ENCODE measurements at places on chromosomes 6 and 20. TPM values are rescaled to one million over a fixed set of nuclear protein-coding genes. Genes with fewer than 3 reads are reported as not detected.

UBE2C gene
- total RNA-seq, result 1.2 TPM

GNL1 gene
- 189 TPM for total RNA-seq

PGBD1 gene
- 1.0 TPM for total RNA-seq

TRIM10 gene
- total RNA-seq, result not detected

KHDC1L gene
- total RNA-seq, result 0.67 TPM

EEF1A2 gene
- 2.1 TPM for total RNA-seq

FOXA2 gene
- not detected for total RNA-seq

- no peak for DNase-seq
Observed at GRCh38 chr6:70667256-70667710, 400 bp upstream of the SMAP1 start.

DNA sequence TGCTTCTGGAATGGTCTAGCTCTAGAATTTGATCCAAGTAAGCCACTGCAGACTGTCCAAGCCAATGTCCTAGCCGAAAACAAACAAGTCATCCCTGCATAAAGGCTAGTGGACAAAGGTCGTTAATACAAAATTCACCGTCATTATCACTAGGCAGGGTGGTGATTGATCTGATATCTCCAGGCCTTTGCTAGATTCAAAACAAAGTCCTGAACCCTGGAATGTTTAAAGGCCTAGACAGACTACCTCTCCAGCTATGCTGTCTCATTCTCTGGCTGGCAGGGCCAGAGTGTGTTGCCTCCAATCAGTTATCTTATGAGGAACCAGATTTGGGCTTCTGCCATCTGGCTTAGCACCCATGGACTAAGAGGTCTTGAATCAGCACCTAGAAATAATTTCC lies 38.3 kb downstream of the MAP7 start:
- DNase-seq, result no peak

GRCh38 chr6:134902936-134903335 lies 47.0 kb downstream of the ALDH8A1 start:
- no peak for DNase-seq

DNA sequence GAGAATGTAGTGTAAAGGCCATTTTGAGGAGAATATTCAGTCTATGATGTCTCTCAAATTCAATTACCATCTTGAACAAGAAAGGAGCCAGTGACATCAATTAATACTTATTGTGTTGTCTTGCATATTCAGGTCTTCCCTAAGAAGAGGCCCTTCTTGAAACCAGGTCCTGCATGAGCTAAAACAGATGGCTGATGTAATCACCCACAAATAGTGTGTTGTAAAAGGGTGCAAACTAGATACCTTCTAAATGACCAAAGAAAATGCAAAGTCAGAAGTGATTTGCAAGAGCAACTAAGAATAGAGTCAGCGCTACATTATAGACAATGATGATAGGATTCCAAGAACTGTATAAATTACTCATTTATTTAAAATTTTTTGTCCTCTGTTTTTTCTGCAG lies 97.0 kb downstream of the BTBD3 start:
- DNase-seq, result no peak

- DNase-seq, result no peak
Observed at GRCh38 chr20:46552460-46553420, 2.3 kb upstream of the OCSTAMP start.

DNA sequence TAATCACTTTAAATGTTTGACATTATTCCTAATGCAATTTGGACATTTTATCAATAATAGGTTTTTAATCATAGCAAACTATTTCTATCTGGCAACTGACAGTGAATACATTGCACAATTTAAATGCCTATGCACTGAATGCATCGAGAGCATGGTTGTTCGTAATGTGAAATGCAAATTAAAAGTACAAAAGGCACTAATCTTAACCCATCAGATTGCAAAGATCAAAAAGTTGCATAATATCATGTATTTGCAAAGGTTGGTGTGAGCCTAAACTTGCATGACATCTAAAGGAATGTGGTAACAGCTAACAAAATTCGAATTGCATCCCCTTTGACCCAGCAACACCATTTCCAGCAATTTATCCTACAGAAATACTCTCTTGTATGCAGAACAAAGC lies 469.9 kb upstream of the IRAK1BP1 start:
- DNase-seq, result no peak

- no peak for DNase-seq
Observed at GRCh38 chr20:48234951-48235350, 449.7 kb upstream of the SULF2 start.

DNA sequence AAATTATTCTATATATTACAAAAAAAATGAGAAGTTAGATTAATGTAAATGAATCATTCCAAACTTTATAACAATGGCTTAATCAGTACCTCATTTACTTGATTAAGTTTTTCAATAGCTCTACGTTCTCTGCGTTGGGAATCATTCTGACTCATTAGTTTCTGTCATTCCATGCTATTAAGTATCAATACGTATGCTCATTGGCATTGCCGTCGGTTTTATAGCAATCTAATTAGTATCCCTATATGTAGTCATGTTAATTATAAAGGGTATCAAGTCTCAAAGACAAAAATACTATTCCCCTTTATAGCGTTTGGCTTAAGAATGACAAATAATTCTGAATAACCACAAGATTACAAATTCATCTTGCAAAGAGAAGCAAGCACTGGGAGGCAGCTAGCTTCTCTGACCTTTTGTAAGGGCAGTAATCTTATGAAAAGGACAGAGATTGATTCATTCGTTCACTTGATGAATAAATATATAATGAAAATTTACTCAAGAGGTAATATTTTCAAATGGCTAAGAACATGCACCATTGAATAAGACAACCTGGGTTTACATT lies 41.8 kb downstream of the OLIG3 start:
- no peak for DNase-seq

- no peak for DNase-seq
Observed at GRCh38 chr6:168532070-168532469, 91.1 kb downstream of the SMOC2 start.

DNA sequence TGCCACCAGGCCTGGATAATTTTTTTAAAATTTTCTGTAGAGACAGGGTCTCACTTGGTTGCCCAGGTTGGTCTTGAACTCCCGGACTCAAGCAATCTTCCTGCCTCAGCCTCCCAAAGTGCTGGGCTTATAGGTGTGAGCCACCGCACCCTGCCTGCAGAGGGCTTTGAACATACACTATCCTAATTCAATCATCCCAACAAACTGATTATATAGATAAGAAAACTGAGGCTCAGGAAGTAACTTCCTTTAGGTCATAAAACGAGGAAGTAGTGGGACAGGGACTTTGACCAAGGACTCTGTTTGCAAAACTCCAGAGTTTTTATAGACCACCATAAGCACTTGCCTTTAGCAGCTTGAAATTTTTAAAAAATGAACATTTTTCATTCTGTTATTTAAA lies 5.0 kb upstream of the BANF2 start:
- DNase-seq, result no peak

GRCh38 chr20:10074513-10074912 lies 39.7 kb downstream of the ANKEF1 start:
- DNase-seq, result no peak

DNA sequence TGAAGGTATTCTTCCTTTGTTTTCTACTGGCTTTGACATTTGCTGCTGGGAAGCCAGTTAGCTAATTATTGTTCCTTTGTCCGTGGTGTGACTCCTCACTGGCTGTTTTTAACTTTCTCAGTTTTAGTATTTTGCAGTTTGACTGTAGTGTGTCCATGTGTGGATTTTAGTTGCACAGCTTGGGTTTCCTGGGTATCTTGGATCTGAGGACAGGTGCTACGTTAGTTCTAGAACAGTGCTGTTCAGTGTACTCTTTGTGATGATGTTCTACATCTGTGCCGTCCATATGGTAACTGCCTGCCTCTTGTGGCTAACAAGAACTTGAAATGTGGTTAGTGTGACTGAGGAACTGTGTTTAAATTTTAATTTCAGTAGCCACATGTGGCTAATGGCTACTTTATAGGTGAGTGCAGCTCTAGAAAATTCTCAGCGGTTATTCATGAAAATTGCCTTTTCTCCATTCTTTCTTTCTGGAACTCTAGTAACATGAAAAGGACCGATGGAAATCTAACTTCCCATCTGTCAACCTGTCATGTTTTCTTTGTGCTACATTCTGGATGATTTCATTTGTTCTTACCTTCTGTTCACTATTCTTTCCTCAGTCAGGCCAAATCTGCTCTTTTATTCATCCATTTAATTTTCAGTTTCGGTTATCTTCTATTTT lies 7.4 kb downstream of the SNX9 start:
- DNase-seq, result no peak

DNA sequence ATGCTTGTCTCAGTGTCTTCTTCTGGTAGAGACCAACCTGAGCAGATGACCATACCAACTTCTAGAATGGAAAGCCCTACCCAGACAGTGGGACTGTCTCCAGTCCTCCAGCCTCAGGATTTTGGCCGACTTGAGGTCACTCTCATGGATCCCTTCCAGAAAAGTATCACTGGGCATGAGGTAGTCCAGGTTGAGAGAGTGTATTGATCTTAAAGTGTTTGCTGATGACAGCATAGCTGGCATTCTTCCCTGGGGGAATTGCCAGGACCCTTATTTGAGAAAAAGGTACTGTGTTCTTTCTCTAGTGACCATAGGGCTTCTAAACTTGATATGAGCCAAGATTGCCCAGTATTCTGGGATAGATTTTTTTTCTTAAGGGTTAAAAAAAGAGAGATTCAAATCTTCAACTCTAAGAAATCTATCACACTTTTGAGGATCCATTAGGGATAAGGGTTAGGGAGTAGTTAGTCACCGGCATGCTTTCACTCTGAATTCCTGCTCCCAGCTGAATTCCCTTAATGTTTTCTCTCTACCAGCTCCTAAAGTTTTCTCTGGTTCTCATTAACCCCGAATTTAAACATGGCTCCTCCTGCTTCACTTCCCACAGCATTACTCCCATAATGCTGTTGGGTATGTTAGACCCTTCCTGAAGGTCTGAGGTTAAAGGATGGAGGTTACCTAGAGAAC lies 73.6 kb upstream of the FLRT3 start:
- no peak for DNase-seq

Data from CD4-positive, CD25-positive, alpha-beta regulatory T cell (primary cell).